ENCODE measurements at places on chromosomes 3 and 15. TPM values are rescaled to one million over a fixed set of nuclear protein-coding genes. Genes with fewer than 3 reads are reported as not detected.

Gene GPR27
- not detected for total RNA-seq

Gene KLF15
- total RNA-seq: 52.3 TPM

Gene SMCO1
- not detected for total RNA-seq

Gene PLSCR5
- total RNA-seq: not detected

Gene COL6A6
- total RNA-seq: 0.17 TPM

Gene RYR3
- 7.3 TPM for total RNA-seq

Gene VPS39
- total RNA-seq: 136 TPM

Gene STRA6
- total RNA-seq: not detected

Gene LRRC2
- total RNA-seq: 6.3 TPM

Gene GABRB3
- total RNA-seq: 0.88 TPM

Gene LAMB2
- total RNA-seq: 444 TPM

Gene TBL1XR1
- total RNA-seq: 114 TPM

Gene SCAMP5
- 1.5 TPM for total RNA-seq

Gene IGSF10
- total RNA-seq: 9.4 TPM

Gene PLCB2
- total RNA-seq: 69.7 TPM

Gene CPA3
- 23.3 TPM for total RNA-seq

Gene GRAMD1C
- total RNA-seq: 4.0 TPM

Gene ALDH1L1
- total RNA-seq: 281 TPM

Gene NMB
- 72.3 TPM for total RNA-seq

Gene NR2F2
- 21.5 TPM for total RNA-seq

Gene CHRNA7
- 0.16 TPM for total RNA-seq

Gene MEIS2
- total RNA-seq: 12.6 TPM

Gene ANKDD1A
- total RNA-seq: 27.3 TPM

Gene KCNMB2
- total RNA-seq: not detected
